ENCODE measurements at places on chromosomes 16 and 17.

GRCh38 chr17:38677819-38678218 is 3.1 kb upstream of the EPOP start:
- no peak for DNase-seq

- no peak for DNase-seq
Measured at GRCh38 chr17:43033948-43034881, 9.2 kb downstream of the RND2 start.

- DNase-seq = no peak
Measured at GRCh38 chr17:61481421-61481820, 29.2 kb downstream of the TBX4 start.

GRCh38 chr17:859061-859823 is 77.1 kb downstream of the MRM3 start:
- no peak for DNase-seq
